ENCODE measurements at places on chromosomes 5 and 9.

- no peak for DNase-seq
These were observed 130.8 kb downstream of the MACIR start for GRCh38 chr5:103389357-103389756.

- no peak for DNase-seq
These were observed 19.8 kb downstream of the IFT74 start for GRCh38 chr9:26975728-26976707.

DNA sequence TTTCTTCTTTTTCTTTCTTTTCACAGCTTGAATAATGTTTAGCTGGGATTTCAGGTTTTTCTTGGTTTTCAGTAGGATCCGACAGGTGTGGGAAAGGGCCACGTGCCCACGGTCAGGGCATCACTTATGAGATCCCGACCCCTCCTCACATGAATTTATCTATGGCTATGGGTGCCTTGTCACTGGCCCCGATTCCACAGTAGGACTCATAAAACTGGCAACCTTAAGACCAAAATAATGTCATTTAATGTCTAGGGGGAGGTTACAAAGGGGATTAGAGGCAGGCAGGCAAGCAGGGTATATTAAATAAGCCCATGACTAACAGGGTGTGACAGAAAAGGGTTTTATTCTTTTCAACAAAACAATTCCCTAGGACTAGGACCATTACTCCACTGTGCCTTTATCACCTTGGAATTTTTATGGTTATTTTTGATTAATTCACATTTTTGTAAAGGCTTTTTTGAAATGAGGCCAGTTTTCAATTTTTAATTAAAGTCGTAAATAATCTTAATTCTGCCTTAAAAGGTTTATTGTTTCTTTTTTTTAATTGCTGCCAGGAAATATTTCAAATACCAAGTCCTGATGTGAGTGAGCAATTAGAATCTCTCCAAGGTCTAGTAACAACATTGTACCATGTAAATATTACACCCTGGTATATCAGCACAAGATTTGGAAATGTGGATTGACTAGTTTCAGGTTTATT is 370.4 kb downstream of the GLIS3 start:
- DNase-seq = no peak

- no peak for DNase-seq
These were observed 277.9 kb upstream of the IRX2 start for GRCh38 chr5:3029396-3029795.

DNA sequence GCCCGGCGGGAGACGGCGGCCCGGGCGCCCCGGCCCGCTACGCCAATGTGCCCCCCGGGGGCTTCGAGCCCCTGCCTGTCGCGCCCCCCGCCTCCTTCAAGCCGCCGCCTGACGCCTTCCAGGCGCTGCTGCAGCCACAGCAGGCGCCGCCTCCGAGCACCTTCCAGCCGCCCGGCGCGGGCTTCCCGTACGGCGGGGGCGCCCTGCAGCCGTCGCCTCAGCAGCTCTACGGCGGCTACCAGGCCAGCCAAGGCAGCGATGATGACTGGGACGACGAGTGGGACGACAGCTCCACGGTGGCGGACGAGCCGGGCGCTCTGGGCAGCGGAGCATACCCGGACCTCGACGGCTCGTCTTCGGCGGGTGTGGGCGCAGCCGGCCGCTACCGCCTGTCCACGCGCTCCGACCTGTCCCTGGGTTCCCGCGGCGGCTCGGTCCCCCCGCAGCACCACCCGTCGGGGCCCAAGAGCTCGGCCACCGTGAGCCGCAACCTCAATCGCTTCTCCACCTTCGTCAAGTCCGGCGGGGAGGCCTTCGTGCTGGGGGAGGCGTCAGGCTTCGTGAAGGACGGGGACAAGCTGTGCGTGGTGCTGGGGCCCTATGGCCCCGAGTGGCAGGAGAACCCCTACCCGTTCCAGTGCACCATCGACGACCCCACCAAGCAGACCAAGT is 723 bp downstream of the SNX18 start:
- no peak for DNase-seq

GRCh38 chr9:4665357-4665756 is 923 bp downstream of the SPATA6L start:
- DNase-seq = no peak

GRCh38 chr5:139849942-139850341 is 54.3 kb downstream of the PSD2 start:
- DNase-seq = no peak

GRCh38 chr9:115192835-115193525 is 75.0 kb upstream of the TNC start:
- DNase-seq = no peak

- no peak for DNase-seq
These were observed 1.4 kb downstream of the OTULIN start for GRCh38 chr5:14665949-14666348.

- DNase-seq = no peak
These were observed 8.8 kb downstream of the TLE1 start for GRCh38 chr9:81680506-81680905.

DNA sequence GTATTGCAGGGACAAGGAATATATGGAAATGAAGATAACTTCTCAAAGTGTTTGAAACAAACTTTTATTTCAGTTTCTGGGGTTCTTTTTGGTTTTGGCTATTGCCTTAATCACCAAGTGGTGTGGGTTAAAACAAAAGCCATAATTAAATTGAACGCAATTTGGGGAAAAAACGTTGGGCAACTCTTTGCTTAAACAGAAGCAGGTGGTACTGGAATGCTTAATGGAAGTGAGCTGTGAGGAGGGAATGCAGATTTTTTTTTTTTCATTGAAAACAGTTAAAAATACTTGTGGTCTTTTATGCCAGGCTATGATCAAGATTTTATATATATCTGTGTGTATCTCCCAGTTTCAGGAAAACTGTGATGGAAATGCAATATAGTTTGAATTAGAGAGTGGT is 195.7 kb upstream of the TUT7 start:
- DNase-seq = peak; percentile 68

DNA sequence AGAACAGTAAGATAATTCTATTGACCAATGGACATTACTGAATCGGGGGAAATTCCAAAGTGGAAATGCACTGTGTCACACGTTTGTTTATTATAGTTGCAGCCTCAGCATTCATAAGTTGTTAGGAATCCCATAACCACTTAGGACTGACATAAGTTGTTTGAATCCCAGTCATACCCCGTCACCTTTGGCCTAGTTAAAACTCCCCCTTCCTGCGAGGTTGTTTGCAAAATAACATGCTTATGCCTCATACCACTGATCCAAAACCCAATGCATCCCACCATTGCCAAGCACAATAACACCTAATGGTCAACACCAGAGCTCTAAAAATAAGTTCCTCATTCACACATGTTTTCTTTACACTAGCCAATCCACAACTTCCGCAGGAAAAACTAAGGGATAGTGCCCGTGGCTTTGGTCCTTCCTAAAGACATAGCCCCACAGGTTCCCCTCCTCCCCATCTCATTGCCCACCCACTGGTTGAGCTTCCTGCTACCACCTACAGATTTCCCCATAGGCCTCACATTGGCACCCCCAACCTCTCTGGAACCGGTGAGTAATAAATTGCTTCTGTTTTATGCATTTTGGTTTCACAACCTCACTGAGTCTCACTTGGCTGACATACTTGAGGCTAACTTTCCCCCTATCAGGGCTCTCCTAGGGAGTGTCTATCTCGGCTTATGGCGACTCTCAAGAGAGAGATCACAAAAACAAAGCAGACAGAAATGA is 42.3 kb upstream of the MUSK start:
- DNase-seq = peak; percentile 51

DNA sequence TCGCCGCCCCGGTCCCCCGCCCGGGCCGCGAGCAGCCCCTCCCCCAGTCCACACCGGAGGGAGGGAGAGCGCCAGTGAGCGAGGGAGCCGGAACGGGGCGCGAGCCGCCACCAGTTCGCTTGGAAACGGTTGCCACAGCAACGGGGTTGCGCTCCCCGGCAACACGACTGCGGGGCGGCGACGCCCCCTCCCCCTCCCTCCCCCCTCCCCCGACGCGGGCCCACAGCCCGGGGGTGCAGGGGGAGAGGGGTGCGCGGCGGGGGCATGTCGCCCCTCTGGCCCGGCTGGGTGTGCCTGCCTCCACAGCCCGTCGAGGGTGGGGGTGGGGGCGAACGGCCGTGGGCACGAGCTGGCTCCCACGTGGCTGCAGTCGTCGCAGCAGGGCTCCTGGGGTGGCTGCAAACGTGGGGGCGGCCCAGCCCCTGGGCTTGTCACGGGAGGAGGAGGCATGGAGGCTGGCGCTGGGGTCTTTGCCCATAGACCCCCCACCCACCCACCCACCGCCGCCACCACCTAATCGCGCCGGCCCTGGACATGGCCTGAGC is 524 bp downstream of the PRR7 start:
- DNase-seq = no peak

DNA sequence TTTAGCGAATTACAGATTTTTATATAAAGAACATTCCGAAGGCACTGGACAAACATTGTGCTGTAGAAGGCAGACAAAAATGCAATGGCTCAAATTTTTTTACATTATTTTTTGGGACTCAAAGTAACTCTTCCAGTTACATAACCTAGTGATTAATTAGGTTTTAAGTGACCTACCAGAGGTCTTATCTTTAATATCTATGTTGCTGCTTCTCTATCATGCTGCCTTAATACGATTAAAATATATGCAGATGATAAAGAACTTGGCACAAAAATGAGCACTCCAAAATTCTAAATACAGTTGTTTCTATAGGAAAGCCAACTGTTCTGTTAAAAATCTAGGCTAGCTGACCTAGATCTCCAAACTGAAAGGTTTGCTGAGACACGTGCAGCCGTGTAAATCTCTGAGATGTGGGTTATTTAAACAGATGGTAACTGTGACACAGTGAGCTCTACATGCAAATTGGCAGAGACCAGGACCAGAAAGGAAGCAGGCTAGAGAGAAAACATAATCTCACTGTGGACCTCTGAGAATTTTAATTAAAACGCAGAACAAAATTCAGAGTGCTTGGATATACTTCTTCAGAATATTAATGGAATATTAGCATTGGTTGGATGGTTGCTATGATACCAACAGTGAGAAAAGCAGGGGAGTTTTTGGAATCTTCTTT is 56.2 kb downstream of the CAMK4 start:
- DNase-seq = no peak

DNA sequence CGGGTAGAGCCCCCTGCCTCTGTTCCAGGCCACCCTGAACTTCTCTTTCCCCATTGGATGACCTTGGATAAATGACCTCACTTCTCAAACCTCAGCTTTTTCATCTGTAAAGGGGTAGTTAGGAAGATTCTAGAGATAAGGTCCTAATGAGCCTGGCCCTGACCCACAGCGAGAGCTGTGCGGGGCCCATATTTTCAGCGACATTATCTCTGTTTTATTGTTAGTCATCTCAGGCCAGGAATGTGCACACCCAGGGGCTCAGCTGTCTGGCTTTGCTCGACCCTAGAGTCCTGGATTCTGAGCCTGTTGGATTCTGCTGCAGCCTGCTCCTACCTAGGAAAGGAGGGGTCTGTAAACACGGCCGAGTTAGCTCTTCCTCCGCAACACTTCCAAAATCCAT is 81.2 kb upstream of the LMX1B start:
- no peak for DNase-seq

DNA sequence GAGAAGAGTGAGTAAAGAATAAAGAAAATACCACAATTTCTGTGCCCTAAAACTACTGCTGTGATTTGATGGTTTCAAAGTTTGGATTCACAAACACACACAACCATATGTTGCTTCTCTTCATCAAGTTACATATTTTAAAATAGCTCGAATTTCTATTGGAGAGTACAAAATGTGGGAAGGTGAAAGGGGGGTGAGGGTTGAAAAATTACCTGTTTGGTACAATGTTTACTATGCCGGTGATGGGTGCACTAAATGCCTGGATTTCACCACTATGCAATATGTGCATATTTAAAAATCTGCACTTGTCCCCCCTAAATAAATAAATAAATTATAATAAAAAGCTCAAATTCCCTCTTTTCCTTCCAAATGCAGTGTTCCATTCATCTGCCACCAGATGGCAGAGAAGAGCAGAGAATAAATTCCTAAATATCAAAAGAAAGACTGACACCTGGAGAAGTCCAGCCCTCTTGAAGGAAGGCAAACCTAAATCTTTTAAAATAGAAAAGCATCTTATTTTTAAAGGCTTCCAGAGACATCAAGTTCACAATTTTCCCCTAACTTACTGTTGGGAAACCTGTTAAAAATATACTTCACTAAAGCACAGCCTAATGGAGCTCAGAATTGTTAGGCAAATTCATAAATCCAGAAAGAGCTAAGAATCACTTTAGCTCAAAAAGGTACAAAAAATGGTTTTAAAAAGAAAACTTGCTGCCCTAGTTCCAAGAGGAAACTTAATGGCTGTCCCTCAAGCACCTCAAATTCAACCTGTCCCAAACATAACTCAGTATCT is 24.8 kb upstream of the HNRNPA0 start:
- DNase-seq = peak; percentile 5

- DNase-seq = no peak
These were observed 48.2 kb downstream of the ROPN1L start for GRCh38 chr5:10489810-10490426.

GRCh38 chr5:98798371-98798770 is 24.9 kb downstream of the RGMB start:
- DNase-seq = no peak

DNA sequence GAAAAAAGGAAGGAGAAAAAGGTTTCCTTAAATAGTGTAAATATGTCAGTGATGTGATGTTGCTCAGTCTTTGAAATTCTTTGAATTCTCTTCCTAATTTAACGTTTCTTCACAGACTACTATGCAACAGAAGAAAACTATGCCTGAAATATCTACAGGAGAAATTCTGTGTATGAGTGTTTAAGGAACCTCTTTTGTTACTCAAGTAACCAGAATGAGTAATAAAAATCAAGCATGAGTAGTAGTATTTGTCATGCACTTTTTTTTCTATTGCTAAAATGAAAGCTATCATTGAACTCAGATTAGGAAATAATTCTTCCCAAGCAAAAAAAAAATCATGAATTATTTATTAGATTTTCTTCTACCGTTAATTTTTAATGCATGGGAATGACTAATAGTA is 20.3 kb upstream of the THG1L start:
- DNase-seq = peak; percentile 15

DNA sequence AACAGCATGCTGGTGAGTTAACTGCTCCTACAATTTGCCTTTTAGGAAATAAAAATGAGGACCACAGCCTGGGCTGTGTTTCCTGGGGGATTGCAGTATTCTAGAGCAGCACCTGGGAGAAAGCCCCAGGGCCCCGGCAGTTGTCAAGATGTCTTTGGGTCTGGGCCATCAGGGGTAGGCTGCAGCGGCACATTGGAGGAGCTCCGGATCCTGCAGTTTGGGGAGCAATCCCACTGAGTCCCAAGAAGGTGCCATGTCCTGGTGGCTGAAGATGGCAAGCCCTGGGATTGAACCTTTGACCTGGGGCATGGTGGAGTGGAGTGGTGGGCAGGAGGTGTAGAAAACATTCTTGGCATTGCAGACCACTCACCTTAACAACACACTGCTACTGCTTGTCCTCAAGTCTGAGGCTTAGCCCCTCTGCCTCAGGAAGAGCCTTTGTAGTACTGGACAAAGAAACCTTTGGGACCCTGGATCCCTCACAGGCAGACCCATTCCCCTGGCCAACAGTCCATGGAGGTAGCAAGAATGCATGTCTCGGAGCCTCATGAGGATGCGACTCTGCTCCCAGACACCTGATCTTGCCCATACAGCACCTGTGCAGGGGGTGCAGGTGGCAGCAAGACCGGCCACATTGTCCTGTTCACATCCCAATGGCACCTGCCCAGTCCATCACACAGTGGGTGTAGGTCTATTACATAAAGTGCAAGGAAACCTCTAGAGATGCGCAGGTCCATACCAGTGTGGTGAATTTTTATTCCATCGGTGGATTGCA is 159.1 kb upstream of the IRX2 start:
- DNase-seq = no peak
